Renal cortical epithelial cell (primary cell): ENCODE measurements at places on chromosomes 4 and X.

DNA sequence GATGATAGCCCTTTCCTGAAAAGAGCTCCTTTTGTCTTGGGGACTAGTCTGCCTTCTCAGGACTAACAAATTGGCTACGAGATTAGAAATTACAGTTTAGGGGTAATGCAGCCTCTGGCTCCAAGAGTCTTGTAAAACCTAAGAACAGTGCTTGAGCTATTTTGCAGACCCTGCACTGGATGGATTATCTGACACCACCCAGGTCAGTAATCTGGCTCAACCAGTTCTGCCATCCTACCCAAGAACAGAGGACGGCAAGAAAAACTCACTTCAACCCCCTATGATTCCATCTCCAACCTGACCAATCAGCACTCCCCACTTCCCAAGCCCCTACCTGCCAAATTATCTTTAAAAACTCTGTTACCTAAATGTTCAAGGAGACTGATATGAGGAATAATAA lies 225.1 kb downstream of the FAM47A start:
- DNase-seq = no peak

GRCh38 chr4:7766086-7766485 lies 173.6 kb downstream of the AFAP1 start:
- DNase-seq = no peak

DNA sequence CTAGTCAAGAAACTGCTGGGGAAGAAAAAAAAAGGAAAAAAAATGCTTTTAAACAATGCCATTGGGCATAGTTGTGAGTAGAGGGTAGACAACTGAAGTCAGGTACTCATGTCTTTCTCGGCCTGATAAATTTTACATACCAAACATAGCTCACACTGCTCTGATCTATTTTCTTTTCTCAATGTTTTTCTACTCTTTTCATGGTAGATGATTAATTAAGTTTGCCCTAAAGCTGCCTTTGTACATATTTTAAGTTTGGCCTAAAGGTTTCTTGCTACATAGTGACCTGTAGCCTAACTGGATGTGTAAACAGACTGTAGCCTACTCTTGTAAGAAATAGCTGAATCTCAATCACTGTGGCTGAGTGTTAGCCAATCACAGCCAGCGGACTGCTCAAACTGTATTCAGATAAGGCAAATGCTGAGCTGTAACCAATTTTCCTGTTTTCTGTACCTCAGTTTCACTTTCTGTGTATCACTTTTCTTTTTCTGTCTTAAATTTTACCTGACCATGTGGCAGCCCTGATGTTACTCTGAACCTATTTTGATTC lies 121.0 kb downstream of the PCDH10 start:
- DNase-seq = peak; percentile 80

- no peak for DNase-seq
Observed at GRCh38 chr4:105182211-105182610, 35.5 kb downstream of the TET2 start.

DNA sequence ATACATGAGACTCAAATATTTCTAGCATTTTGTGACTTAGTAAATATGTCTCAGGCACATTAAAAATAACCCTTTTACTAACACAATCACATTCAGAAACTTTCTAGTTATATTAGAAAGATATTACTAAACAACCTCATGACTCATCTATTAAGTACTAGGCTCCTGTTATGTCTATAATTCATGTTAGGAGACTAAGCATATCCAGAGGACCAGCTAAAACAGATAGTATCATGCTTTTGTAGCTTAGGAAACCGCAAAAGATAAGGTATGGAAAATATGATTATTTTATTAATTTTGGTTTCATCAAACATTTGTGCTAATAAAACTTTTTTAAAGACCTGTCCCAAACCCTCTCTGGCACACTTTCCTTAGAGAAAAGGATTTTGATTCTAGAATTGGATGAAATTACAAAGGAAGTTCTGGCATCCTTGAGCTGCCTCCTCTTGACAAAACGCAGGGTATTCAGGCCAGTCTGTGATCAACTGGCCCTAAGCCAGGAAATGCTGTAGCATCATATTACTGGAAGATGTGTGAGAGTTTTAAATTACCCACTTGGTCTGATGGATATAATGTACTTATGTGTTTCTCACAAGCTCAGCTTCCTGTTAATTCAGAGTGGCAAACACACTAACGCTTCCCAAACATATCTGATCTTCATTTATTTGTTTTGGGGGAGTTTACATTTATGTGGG lies 60.4 kb downstream of the NRK start:
- DNase-seq = no peak

DNA sequence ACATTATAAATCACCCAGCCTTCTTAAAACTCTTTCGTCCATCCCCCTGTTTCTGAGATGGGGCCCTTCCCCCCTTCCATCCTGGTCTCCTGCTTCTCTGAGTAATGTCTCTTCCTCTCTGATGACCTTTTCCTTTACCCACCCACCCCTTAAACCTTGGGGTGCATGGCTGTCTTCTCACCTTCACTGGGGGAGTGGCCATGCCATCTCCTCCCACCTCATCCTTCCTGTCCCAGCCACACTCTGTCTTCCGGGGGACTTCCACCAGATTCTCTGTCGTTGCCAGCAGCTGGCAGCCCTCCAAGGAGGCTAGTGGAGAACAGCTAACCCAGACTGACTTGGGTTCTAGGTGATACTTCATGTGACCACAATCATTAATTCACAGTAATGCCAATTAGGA lies 83.2 kb upstream of the SCML1 start:
- no peak for DNase-seq

- no peak for DNase-seq
Observed at GRCh38 chr4:144647095-144647561, 1.2 kb downstream of the HHIP start.

DNA sequence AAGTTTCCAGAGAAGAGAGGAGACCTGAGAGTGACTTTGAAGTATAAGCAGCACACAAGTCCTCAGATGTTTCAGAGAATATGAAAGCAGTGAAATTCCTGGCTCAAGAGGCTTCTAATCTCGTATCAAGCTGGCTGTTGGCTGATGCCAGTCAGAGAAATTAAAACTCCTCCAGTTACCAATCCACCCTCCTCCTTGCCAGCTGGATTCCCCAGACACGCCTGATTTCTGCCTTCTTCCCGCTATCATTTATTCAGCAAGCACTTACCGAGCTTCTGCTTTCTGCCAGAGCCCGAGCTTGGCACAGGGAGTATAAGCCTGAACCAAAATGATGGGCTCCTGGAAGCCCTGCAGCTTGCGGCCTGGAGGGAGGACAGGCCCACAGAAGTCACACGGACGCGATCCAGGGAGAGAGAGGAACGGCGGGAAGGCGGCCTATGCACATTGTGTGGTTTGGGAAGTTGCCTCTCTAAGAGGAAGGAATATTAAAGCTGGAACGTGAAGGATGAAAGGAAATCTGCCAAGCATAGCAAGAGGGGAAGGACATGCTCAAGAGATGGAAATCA lies 102.4 kb upstream of the TBL1X start:
- DNase-seq = no peak

GRCh38 chr4:89357787-89358186 lies 50.2 kb upstream of the GPRIN3 start:
- no peak for DNase-seq

DNA sequence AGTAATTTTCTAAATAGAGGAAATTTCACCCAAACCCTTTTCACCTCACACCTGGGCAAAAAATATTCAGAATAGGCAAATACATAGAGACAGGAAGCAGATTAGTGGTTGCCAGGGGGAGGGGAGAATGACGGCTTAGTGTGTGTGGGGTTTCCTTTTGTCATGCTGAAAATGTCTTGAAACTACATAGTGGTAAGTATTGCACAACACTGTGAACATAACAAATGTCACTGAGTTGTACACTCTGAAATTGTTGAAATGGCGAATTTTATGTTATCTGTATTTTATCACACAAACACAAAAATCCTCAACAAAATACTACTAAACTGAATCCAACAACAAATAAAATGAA lies 60.7 kb upstream of the PLAC1 start:
- DNase-seq = peak; percentile 37

- DNase-seq = peak; percentile 60
Observed at GRCh38 chr4:6322761-6323566, 53.3 kb downstream of the WFS1 start.

- DNase-seq = peak; percentile 85
Observed at GRCh38 chr4:21769404-21770147, 179.0 kb downstream of the KCNIP4 start.

DNA sequence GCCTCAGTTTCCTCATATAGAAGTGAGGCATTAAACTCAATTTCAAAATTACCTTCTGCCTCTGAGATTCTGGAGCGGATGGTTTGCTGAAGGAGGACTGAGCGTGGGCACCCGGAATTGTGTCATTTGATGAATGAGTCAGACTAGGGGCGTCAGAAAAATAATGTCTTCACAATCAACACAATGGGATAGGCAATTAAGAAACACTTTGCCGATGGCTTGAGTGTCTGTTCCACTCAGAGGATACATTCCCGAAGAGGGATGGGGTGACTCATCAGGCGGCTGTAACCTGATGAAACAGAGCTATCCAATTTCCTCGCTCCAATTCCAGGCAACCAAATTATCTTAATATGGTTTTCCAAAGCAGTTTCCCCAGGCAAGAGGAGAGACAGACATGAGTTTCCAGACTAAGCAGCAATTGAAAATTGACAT lies 1.2 kb upstream of the CHRNA9 start:
- peak; percentile 85 for DNase-seq

DNA sequence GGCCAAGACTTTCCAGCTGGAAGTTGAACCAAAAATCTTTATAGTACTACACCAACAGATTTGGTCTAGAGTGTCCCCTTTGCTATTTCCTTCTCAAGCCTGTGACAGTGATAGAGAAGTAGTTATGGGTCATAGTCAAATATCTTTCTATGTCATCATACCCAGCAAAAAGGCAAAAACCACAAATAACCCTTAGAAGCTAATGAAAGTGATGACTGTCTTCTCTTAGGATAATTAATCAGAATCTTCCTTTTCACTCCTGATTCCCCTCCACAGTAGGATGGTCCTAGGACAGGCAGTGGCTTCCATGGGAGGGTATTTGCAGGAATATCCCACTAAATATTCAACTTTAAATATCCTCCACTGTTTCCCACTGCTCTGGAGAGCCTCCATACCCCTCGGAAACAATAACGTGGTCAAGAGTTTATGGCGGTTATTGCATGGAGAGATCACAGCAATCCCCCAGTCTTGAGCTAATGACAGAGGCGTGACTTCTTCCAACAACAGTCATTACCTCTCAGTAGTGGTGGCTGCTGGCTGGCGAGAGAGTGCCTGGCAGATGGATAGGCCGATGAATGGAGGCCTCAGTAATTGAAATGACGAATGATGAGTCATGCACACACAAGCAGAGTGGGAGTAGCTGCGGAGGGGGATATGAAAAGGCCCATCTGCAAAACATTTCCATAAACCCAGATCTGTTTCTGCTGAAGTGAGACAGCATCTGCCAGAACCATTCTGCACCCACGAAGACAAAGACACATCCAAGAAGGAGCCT lies 154.9 kb downstream of the STK32B start:
- DNase-seq = peak; percentile 23

GRCh38 chrX:54479136-54480111 lies 16.6 kb downstream of the FGD1 start:
- peak; percentile 46 for DNase-seq

DNA sequence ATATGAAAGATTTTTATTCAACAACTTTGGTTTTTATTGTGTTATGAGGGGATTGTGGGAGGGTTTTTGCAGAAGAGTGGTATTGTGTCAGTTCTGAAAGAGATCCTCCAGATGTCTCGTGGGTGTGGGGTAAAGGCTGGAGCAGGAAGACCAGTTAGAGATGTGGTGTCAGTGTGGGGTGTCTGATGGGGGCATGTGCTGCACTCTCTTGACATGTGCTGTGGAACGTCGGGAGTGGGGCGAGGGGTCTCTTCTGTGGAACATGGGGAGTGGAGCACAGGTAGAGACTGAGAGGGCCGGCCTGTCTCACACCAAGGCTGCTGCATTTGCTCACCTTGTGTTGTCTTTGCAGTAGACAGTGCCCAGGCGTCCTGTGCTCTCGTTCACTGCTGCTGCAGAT lies 37.6 kb downstream of the FAM193A start:
- DNase-seq = no peak

GRCh38 chr4:24544208-24544988 lies 40.0 kb downstream of the DHX15 start:
- DNase-seq = no peak

GRCh38 chr4:184347251-184348239 lies 126.8 kb downstream of the IRF2 start:
- DNase-seq = peak; percentile 70

DNA sequence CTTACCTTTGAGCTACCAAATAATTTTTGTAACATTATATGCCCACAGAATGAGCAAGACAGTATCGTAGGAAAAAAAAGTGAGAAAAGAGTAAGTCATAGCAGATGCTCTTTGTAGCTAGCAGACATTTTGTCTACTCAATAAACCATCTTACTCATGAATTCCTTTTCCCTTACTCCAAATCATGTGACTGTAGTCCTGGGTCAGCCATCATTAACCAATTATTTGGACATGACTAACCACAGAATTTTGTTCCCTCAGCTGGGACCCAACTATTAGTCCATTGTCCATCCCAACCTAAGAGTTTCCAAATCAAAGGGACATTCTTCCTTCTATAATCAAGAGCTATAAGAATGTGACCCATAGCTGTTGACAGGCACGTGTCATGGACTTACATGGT lies 11.4 kb downstream of the UBE2D3 start:
- peak; percentile 91 for DNase-seq

DNA sequence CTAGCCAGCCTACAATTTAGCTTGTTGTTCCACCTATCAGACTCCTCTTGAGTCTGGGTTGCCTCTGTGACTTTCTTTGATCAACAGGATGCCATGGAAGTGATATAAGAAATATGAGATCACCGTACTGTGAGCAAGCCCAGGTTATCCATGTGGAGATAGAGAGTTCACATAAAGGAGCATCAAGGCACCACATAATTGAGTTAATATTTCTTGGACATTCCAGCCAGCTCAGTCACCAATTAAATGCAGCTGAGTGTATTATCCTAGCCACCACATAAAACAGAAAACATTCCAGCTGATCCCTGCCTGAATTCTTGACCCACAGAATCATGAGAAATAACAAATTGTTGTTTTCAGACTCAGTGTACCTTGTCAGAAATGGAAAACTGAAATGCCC lies 253.6 kb downstream of the PPP1R2C start:
- peak; percentile 93 for DNase-seq

DNA sequence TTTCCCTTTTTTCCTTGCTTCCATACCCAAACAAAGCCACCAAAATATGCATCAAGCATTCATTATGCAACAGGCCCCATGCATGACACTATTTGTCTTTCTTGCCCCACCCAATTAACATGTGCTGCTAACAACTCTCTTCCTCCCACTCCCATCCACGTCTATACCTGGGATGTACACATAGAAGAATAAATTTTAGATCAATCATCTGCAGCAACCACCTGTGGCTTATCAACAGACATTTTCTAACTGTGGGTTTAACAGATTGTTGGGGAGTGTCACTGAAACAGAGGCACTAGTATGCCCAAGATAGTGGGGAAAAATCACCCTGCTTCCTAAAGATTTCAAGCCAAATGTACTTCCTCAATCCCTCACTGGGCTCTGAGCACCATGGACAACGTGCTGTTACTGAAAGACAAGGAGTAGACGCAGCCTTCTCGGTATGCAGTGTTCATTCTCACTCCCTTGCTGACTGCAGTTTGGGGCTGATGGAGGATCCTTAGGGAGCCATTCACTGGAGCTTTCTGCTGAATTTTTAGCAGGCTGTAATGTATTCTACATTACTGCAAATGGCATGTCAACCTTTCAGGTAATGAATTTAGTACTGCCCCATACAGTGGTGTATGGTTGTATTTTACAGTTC lies 28.4 kb upstream of the TRPC5OS start:
- no peak for DNase-seq

- no peak for DNase-seq
Observed at GRCh38 chr4:170884969-170885570, 795.3 kb upstream of the AADAT start.
